ENCODE measurements at places on chromosomes 4 and X.

DNA sequence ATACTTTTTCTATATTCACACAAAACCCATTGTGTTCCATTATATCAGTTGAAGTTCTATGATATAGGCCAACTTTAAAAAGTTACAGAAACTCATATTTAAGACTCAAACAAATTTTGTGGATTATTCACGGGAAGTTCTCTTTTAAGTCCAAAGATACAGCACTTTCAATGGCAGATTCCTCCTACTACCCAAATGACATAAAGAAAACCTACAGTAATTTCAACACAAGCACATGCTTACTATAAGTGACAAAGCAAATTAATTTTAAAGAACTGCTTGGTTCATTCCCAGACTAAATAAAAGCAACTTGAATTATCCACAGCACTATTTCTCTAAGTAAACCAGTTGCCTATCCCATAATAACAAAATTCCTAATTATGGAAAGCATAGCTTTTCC is 4.1 kb downstream of the PPA2 start:
- DNase-seq, result no peak

GRCh38 chr4:62193761-62194160 is 993.6 kb downstream of the ADGRL3 start:
- DNase-seq, result no peak

DNA sequence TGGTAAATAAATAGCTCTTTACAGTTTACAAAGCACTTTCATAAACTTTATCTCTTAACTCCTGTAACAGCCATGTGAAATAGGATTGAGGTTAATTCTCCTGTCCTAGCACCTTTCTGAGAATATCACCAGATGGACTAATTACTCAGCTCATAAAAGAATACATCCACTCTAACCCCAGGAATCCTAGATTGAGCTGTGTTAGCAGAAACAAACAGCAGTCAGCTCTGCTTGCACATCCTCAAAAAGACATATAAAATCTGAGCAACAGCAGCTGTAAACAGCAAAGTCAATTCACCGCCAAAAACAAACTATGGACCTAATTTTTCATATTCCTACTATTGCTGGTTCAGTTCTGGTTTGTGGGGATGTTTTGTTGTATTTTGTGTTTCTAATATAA is 182.8 kb downstream of the QDPR start:
- no peak for DNase-seq

GRCh38 chrX:16416588-16416987 is 233.4 kb upstream of the S100G start:
- no peak for DNase-seq

Measured in AG09309 (cell line).